H54 (cell line): ENCODE measurements at places on chromosomes 4 and X.

- DNase-seq: no peak
Measured at GRCh38 chrX:123513585-123514278, 219.1 kb downstream of the THOC2 start.

- no peak for DNase-seq
Measured at GRCh38 chr4:26574563-26574962, 9.3 kb upstream of the TBC1D19 start.

- DNase-seq: no peak
Measured at GRCh38 chr4:63817196-63817865, 591.9 kb downstream of the TECRL start.

GRCh38 chrX:15384304-15384703 is at the start of gene VEGFD:
Gene VEGFD, minus strand, starts transcription at chrX:15384413. Its CDS starts 467 bp downstream, at chrX:15383946.
- no peak for DNase-seq

GRCh38 chr4:7462509-7462971 is 27.8 kb upstream of the PSAPL1 start:
- peak; percentile 39 for DNase-seq

- no peak for DNase-seq
Measured at GRCh38 chrX:67720344-67720743, 176.5 kb downstream of the AR start.

DNA sequence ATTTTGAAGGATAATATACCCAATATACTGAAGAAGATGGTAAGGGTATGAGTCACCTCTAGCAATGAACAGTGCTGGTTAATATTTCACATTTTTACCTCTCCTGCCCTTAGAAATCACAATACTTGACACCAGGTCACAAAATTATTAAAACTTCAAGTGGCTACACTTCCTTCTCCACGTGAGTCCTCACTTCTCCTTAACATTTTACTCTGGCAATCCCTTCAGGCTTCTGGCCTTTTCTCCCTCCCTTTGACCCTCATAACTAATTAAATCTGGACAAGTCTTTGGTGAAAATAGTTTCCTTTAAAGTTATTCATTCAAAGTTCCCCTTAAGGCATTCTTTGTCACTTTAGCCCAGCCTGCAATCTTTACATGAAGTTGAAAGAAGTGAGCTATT is 190.4 kb downstream of the UNC5C start:
- DNase-seq: no peak

DNA sequence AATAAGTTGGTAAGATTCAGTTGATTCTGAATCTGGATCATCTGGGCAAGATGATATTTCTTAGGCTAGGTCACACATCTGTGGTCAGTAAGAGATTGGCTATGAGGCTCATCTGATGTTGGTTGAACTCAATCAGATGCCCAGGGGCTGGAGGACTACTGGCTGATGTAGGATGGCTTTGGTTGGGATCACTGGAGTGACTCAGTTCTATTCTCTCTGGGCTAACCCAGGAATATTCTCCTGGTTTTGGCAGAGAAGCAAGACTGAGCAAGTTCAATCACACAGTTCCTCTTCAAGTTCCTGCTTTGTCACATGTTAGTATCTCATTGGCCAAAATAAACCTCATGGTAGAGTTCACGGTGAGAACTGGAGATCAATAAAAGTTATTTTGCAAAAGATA is 902.3 kb upstream of the SLIT2 start:
- DNase-seq: no peak

- no peak for DNase-seq
Measured at GRCh38 chr4:89868999-89869589, 25.6 kb upstream of the MMRN1 start.

DNA sequence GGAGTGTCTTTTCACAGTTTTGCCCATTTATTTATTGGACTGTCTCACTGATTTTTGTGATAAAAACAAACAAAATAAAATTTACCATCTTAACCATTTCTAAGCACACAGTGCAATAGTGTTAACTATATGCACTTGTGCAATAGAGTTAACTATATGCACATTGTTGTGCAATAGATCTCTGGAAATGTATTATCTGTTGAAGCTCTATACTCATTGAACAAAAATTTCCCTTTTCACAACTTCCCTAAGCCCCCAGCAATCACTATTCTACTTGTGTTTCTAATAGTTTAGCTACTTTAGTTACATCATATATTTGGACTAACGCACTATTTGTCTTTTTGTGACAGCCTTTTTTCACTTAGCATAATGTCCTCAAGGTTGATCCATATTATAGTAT is 59.7 kb upstream of the BEX4 start:
- DNase-seq: no peak

DNA sequence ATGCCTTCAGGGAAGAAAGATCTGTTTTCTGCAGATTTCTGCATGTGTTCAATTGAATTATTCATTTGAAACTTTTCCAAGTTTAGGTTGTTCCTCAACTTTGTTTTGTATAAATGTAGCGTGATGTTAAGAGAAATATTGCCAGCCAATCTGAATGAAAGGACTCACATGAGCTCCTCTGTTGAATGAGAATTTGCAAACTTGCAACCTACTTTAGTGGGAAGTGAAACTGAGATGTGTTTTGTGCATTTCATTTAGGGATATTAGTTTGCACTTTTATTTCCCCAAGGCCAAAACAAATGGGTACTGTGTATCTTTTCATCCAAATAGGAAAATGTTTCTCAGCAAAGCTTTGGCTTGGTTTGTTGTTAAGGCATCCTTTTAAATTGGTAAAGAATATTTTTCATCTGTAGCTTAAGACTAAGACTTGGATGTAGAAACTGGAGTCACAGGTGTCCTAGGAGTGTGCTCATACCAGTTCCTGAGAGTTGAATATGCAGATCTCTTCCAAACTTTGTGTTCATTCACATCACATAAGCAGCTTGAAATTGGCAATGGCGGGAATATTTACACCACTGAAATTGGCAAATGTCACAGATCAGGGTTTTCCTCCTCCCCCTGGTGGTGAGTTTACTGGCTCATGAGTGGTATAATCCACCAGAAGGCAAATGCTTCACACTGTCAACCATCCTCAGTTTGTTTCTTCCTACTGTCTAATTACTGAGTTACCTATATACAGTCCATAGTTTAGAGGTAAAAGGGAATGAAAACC is 193.6 kb upstream of the BANK1 start:
- no peak for DNase-seq

DNA sequence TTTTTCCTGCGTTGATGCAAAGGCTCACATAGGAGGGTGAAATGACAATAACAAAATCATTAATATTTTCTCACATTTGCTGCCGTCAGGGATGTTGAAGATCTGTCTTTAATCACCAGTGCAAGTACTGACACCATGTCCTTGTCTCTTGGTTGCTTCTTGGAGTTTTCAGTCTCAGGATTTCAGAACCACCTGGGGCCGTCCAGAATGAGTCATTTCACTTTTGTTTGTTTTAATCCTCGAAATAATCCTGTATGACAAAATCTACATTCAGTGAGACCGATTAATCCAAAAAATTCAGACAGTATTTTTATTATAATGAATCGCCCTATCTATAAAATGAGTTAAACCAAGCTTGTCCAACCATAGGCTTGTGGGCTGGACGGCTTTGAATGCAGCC is 47.2 kb downstream of the NEIL3 start:
- DNase-seq: no peak

GRCh38 chrX:71543316-71543715 is 10.4 kb downstream of the OGT start:
- DNase-seq: no peak

DNA sequence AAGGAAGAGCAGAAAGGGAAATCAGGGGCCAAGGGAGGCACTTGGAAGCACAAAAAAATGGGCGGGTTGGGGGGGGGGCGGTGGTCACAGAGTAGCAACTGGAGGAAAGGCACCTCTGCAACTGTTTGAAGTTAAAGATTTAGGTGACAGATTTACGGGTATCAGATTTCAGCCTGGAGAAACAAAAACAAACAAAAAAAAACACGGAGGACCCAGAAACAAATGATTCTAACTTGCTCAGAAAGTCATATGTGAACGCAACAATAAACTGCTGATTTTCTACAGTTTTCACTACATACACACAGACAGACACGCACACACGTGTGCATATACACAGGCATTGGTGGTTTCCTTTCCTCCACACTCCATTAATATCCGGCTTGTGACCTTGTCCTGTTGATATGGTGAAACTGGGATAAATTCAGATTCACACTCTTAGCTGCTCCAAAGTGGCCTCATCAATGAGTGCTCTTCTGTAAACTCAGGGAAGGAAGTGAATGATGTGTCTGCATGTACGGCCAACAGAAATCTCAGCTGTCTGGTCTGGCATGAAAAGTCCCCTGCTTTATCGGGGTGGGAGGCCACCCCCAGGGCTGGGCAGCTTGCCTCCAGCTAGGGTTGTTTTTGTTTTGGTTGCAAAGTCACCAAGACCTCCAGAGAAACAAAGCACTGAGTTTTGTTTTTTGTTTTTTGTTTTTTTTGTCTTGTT is 54.3 kb downstream of the CHST7 start:
- no peak for DNase-seq

- peak; percentile 24 for DNase-seq
Measured at GRCh38 chr4:98688411-98689290, 30.2 kb upstream of the TSPAN5 start.

DNA sequence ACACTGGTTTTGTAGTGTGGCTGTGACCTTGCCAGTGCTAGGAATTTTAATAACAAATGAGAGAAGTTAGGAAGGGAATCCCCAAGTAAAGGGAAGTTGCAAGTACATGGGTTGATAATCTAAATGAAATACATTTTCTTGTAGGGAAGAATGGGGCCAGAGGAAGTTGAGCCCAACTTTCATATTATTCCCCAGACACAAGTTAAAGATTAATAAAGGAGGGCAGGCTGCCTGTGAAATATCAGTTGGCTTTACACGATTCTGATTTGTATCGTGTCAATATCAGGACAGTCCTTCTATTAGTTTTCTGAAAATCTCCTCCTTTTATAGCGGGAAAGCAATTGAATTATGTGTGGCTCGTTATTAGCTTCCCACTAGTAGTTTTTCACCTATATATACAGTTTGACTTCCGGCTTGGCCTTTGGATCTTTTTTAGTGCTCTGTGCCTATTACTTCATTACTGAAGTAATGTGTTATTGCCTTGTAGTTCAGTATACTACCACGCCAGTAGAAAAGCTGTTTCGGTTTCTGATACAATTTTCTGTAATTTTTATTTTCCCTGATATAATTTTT is 1.7 kb downstream of the PDLIM5 start:
- no peak for DNase-seq

DNA sequence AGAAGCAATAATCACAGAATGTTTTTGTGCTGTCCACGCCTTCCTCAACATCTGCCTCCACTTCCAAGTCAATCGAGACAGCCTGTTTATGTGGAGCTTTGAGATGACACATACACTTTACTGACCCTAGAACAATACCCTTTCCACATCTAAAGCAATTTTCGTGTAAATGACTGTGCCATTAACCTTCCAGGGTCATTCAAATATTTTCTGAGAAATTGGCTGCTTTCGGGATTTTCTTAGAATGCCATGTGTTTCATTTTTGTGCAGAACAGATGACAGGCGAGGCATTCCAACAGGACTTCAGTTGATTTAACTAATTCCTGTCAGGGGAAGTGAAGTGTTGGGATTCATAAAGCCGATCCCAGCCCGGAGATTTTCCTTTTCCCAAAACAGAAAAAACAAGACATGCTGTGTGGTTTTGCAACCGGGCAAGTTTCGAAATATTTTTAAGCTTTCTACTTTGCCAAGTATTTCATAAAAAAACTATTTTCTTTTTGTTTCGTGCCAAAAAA is 73.9 kb downstream of the SORBS2 start:
- no peak for DNase-seq

- DNase-seq: no peak
Measured at GRCh38 chrX:72393836-72394517, 88.3 kb upstream of the CITED1 start.

GRCh38 chr4:141501931-141502330 is 134.5 kb upstream of the IL15 start:
- no peak for DNase-seq

DNA sequence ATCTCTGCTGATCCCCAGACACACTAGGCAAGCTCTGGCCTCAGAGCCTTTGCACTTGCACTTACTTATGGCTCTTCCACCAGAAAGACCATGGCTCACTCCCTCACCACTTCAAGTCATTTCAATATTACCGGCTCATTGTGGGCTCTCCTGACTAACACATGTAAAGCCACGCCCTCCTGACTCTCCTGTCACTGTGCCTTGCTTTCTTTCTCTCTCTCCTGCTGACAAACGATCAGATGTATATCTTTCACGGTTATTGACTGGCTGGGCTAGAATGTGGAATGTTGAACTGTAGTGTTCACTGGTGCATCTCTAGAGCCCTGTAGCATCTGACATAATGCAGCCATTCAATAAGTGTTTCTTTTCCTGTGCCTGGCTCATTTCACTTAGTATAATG is 425.1 kb downstream of the RAB28 start:
- DNase-seq: no peak

GRCh38 chrX:154469114-154469513 is 10.0 kb downstream of the LAGE3 start:
- DNase-seq: no peak

- DNase-seq: no peak
Measured at GRCh38 chr4:7894098-7894676, 45.5 kb downstream of the AFAP1 start.

- peak; percentile 45 for DNase-seq
Measured at GRCh38 chr4:153486281-153487151, 20.4 kb downstream of the TMEM131L start.

DNA sequence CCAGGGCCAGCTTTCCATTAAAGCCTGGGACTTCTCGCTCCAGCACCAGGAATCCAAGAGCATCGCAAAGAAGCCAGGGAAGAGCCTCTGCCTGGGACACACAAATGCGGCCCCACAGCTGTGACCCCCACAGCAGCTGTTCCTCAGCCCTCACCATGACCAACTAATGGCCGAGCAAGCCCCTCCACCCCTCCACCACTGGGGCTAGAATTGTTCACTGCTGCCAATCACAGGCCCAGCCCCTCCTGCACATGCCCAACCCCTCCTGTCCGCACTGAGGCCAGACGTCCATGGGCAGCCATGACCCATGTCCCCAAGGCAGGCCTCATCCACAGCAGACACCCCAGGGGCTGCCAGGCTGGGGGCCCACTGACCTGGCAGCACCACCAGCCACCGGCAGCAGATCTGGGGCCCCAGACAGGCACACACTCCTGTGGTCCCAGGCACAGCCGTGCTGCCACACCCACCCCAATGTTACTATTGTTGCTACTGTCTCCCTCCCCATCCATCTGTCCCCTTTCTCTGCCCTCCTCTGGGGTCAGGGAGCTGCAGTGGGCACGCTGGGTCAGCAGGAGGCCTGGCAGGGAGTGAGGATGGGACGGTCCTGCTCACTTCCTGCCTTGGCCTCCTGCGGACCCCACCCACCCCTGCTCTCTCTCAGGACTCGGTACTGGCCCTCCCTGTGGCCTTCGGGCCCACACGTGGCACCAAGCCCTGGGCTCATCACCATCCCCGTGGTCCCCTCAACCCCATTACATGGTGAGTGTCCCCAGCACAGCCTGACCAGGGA is 56.0 kb downstream of the ZFYVE28 start:
- DNase-seq: no peak

DNA sequence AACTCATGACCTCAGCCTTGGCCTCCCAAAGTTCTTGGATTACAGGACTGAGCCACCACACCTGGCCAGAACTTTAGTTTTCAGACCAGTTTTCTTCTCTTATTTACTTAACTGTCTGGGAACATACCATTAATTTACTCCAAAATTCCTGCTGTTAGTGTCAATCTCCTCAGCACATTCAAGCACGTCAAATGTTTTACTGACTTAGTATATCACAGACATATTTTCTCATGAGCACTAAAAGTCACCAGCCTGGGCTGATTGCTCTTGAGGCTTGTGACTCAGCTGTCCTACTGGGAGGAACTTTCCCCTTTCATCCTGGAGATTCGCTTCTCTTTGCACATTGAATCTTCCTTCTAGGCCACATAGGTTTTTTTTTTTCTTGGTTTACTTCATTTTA is 109.6 kb downstream of the PCDH18 start:
- no peak for DNase-seq
